ENCODE measurements at places on chromosomes 3 and 15.

- no peak for DNase-seq
Observed at GRCh38 chr3:158093526-158093925, 12.7 kb downstream of the SHOX2 start.

DNA sequence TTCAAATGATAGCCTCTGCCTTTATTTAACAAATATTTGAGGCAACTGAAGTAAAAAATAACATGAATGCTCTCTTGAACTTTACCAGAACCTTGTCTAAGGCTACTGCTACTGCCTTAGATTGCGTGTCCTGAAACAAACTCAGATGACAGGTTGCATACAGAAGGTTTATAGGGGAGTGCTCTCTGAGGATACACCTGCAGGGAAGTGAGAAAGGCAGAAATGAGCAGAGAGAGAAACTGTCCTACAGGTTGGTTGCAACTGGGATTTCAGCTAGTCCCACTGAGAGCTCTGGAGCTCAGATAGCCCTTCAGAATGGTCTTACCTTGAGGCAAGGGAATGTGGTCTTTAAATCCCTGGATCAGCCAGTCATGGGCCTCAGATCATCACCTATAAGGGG, 165.5 kb downstream of the IL5RA start:
- DNase-seq = no peak

DNA sequence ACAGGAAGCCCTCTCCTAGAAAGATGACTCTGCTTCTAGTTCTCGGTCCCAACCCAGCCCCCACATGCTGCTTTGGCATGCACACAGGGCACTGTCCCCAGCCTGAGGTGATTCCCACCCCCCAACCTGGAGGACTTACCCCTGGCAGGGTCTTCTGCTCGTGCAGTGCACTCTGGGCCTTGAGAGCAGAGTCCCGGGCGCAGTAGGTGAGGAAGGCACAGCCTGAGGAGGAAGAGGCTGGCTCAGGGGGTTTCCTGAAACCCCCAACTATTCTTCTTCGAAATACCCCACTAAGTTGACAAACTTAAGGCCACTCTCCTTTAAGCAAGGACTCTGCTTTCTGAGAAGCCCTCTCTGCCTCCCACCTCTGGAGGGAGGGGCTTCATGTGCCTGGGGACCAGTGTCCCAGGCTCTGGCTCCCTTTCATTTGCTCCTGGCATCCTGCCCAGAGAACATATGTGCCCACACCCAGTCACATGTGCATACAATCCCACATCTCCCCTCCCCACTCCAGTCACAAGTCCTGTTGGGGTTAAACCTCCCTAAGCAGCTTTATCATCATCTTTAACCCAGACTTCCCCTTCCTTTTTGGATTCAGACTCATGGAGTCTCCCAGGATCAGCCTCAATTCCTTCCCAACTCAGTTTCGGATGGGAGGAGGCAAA, 4.1 kb downstream of the CELF6 start:
- DNase-seq = no peak

GRCh38 chr3:71628522-71628921, 45.0 kb upstream of the FOXP1 start:
- DNase-seq = no peak
